Foreskin melanocyte (primary cell): ENCODE measurements at places on chromosomes 11 and 22.

- DNase-seq, result peak; percentile 18
Observed at GRCh38 chr11:63536669-63537292, at the start of gene PLAAT4. Gene PLAAT4 (plus strand): TSS chr11:63536808. CDS start chr11:63536869, 61 bp downstream.

DNA sequence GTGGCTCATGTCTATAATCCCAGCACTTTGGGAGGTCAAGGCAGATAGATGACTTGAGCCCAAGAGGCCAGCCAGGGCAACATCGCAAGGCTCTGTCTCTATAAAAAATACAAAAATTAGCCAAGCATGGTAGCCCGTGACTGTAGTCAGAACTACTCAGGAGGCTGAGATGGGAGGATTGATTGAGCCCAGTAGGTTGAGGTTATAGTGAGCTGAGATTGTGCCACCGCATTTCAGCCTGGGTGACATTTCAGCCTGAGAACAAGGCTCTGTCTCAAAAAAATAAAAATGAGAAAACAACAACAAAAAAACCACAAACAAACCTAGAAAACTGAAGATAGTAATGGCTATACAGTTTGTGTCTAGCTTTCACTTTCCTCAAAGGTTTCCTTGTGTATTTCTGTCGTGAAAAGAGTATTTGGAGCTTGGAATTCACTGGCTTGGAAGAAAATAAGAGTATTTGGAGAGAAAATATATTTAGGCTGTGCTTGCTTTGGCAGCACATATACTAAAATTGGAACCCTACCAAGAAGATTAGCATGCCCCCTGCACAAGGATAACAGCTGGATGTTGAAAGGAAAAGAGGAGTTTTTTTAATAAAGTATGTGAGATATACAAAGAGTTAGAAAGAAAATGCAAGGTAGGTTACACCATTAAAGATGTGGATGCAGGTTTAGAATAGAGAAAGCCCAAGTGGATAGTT is 3.9 kb upstream of the BIRC3 start:
- no peak for DNase-seq

- no peak for DNase-seq
Observed at GRCh38 chr11:2547806-2548205, 103.0 kb downstream of the KCNQ1 start.

- no peak for DNase-seq
Observed at GRCh38 chr22:19506212-19506611, 18.0 kb downstream of the CLDN5 start.

DNA sequence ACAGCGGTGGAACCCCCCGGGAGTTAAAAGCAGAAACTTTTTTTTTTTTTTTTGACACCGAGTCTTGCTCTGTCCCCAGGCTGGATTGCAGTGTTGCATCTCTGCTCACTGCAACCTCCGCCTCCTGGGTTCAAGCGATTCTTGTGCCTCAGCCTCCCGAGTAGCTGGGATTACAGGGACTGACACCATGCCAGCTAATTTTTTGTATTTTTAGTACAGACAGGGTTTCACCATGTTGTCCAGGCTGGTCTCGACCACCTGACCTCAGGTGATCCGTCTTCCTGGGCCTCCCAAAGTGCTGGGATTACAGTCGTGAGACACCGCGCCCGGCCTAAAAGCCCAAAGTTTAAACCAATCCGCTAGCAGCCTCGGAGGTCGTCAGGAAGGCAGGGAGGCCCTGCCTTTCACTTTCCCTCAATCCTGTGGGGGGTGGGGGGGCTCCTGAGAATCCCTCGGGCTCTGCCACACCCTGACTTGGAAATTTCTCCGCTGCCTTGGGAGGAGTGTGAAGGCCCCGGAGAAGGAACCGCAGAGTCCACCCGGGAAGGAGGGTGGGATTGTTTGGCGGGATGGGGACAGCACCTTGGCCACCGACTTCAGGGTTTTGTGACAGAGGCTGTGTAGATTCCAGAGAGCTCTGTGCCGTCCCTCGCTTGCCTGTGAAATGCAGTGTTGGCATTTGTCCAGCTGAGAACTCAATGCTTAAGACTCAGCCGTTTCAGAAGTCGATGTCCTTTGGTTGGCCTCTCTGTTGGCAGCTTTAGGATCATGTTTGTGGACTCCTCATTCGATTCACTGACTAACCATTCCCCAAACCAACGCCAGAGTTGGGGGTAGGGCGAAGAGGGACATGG is 1.0 kb downstream of the ARHGAP8 start:
- DNase-seq, result peak; percentile 52

- DNase-seq, result no peak
Observed at GRCh38 chr11:61067782-61068446, 34.4 kb upstream of the CD5 start.

DNA sequence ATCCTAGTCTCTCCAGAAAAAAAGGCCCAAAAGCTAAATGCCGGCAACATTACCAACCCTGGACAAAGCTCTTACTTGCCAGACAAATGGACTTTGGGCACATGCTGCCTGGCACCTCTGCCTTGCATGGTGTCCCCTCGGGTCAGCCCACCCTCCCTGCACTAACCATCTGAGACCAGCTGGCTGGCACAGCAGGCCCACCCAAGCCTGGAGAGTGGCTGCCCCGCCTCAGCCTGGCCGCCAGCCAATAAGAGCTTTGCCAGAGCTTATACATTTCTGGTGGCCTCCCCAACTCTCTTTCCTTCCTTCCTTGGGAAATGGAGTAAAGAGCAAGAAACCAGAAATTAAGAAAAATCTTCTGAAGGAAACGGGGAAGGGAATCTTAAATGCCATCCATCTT is 24.5 kb downstream of the MCHR1 start:
- DNase-seq, result no peak

DNA sequence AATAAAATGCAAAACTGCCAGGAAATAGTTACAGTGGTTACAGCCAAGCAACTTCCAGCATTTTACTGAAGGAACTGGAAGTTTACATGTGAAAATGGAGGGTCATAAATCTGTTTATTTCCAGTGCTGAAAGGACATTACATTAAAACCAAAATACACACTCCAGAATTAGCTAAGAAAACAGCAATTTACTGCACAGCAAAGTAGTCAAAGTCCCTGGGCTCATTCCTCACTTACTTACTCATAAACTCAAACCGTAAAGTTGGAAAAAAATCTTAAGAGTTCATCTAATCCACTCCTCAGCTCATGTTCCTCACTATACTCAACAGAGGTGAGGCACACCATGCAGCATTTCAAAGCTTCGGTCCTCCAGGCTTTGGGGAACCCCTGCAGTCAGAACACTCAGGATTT is 17.4 kb downstream of the CTSC start:
- no peak for DNase-seq

GRCh38 chr22:24504956-24505736 is 10.0 kb downstream of the UPB1 start:
- DNase-seq, result no peak

DNA sequence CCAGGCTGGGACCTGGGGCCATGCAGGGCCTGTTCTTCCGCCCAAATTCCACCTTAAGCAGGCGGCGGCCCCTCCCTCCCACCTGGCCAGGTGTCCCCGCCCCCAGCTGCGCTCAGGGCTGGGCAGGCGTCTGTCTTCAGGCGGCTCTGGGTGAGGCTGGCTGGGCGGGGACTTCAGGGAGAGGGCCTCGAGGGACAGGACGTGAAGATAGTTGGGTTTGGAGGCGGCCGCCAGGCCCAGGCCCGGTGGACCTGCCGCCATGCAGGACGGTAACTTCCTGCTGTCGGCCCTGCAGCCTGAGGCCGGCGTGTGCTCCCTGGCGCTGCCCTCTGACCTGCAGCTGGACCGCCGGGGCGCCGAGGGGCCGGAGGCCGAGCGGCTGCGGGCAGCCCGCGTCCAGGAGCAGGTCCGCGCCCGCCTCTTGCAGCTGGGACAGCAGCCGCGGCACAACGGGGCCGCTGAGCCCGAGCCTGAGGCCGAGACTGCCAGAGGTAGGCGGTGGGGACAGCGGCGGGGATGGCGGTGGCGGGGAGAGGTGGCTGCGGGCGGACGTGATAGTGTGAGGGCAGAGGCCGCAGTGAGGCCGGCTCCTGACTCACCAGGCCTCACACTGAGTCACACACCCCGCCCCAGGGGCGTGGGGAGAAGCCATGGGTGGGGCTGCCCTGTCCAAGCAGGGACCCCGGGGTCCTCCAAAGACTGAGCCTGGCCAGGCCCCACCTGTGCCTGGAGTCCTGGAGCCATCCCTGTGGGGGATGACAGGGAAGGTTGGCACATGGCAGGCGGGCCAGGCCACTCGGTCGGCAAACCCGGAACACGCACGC is at the start of gene PKP3:
Gene PKP3 (plus strand): TSS at position 176 of the 824 bp plus-strand sequence. CDS start 84 bp downstream, at position 260.
- DNase-seq, result no peak

DNA sequence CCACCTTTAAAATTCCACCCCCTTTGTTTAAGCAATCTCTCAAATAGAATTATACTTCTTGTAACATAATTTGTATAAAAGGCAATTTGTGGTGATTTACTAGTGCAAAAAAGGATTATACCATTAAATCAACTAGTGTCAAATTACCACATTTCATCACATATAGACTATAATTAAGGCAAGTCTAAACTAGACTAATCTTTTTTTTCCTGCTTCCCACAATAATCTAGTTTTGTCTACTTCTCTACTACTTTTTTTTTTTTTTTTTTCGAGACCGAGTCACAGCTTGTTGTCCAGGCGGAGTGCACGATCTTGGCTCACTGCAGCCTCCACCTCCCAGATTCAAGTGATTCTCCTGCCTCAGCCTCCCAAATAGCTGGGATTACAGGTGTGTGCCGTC is 36.1 kb upstream of the FZD4 start:
- no peak for DNase-seq

GRCh38 chr22:43110444-43110926 is at the start of gene BIK:
Gene BIK (plus strand): TSS chr22:43110750. CDS start chr22:43124023, 13,273 bp downstream.
- DNase-seq, result peak; percentile 50

DNA sequence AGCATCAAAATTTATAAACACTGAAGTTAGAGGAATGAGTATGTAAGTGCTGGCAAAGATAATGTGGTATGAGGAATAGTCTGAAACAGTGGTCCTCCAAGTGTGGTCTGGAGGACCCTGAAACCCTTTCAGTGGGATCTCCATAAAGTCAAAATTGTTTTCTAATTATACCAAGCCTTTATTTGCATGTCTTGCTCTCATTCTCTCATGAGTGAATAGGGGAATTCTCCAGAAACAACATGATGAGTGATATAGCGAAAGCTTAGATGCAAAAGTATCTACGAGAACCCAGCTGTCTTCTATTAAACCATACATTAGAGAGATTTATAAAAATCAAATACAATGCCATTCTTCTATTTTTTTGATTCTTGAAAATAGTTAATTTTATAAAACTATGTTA is 145.0 kb upstream of the RAG2 start:
- DNase-seq, result no peak

GRCh38 chr11:120929664-120930154 is 94.2 kb upstream of the TBCEL start:
- DNase-seq, result no peak

DNA sequence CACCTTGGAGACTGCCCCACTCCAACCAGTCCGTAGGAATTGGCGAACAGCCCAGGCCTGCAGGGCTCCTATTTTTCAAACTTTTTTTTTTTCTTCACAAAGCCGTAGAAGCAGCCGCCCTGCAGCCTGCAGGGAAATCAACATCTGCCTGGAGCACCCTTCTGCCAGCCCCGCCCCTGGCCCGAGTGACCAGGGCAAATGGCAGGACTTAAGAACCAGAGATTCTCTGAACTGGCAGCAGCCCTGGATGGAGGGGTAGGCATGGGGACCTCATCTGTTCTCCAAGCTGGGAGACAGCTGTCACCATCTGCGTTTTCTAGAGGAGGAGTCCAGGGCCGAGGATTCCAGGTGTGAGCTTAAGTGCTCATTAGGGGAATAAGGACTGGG is 5.6 kb downstream of the SCN2B start:
- no peak for DNase-seq

DNA sequence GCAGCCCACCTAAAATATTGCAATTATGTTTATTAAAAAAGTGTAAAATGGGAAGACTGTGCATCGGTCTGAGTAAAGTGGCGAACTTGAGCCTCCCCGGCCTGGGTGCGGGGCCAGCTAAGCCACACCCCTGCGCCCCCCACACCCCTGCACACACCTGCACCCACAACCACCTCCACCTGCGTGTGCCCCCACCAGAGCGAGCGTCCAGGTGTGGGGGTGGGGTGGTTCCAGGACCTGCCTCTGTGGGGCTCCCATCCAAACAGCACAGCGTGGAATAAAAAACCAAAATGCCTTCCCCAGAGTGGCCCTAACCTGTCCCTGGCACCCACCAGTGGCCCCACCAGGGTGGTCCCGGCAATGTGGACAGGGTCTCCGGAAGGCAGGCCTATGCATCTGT is 30.1 kb upstream of the CARS1 start:
- DNase-seq, result no peak

- no peak for DNase-seq
Observed at GRCh38 chr11:36142439-36142838, 146.8 kb downstream of the COMMD9 start.

- DNase-seq, result no peak
Observed at GRCh38 chr22:23047265-23047664, 23.1 kb upstream of the GNAZ start.

GRCh38 chr11:130829920-130830511 is 86.3 kb downstream of the SNX19 start:
- no peak for DNase-seq

DNA sequence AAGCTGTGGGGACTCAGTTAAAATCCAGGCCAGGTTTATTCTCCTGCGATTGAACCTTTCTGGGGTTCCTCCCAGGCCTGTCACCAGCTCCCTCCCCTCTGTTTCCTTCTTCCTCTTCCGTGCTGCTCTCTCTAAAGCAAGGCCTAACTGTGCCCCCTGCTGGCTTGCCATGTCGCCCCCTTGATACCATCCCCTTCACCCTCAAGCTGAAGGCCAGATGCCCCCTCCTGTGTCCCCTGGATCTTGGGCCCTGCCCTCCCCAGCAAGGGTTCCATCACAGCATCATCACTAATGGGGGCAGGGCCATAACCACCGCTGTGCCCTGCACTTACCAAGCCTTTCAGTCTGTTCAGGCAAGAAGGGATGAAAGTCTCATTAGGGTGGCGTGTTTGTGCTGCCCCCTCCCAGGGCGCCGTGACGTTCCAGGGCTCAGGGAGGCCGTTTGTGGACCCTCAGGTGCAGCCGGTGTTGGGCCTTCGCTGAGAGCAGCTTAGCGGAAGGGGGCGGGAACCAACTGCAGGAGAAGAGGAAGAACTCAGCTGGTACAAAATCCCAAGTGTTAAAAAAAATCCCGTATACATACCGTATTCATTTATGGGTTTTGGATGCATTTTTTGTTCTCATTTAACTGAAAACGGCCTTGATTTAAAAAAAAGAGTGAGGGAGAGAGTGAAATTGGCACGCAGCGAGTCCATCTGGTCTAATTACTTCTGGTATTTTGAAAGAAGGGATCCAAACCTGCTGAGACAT is 69.9 kb downstream of the MPPED1 start:
- DNase-seq, result no peak

DNA sequence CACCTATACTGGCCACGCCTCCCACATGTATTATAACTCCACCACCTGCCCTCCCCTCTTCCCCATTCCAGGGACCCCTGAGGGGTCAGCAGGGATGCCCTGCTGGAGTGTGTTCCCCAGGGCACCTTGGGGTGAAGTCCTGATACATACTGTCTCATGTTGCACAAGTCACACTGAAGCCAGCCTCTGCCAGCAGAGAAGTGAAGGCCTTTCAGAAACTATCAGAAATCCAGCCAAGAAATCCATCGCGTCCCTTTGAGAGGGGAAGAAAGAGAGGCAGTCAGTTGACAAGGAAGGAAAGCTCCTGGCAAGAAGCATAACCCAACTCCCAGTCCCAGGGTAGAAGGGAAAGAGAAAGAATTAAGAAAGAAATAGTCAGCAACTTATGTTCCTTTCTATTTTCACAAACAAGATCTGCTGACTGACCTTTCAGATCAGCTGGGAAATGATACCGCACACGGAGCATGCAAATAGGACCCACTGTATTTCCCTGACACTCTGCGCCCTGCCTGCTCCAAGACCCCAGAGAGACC is 45.2 kb downstream of the SC5D start:
- DNase-seq, result no peak
